ENCODE measurements at places on chromosomes 1 and 21.
A peak's percentile ranks its signal among the peaks of the same experiment; 100 is the strongest.

DNA sequence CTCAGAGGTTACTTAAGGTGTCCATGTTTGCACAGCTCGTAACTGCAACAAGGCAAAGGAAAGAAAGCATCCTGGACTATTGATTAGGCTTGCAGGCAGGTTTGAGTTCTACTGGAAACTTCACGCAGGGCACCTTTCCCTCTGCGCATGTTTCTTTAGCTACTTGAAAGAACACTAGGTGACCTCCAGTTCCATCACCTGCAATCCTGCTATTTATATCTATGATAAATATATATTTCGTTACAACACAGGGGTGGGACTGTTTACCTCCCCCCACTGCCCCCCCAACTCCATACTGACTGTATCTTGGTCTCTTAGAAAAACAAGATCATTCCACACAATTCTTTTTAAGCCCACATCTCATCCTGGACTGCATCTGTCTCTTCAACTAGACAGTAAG lies 12.1 kb downstream of the SSBP3 start:
- no peak for DNase-seq

GRCh38 chr1:73839922-73840321 lies 358.1 kb downstream of the LRRIQ3 start:
- no peak for DNase-seq

DNA sequence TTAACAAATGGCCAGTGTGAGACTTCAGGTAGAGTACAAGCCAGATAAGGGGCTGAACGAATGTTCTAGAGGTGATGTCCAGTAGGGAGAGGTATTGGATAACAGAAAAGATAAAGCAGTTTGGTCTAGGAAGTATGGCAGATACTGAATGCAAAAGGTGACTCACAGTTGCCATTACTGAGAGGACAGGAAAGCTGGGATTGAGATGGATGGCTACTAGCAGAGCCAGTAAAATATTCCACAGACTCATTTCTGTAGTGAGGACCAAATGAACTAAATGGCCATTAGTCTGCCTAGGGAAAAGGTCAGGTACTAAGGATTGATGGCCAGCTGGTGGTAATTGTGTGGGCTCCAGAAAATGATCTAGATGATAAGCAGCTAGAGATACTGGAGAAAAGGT lies 11.5 kb downstream of the MACO1 start:
- no peak for DNase-seq

- DNase-seq = no peak
Observed at GRCh38 chr1:206774093-206774492, 1.8 kb upstream of the IL10 start.

- DNase-seq = no peak
Observed at GRCh38 chr1:110153407-110153950, 3.2 kb downstream of the SLC6A17 start.

DNA sequence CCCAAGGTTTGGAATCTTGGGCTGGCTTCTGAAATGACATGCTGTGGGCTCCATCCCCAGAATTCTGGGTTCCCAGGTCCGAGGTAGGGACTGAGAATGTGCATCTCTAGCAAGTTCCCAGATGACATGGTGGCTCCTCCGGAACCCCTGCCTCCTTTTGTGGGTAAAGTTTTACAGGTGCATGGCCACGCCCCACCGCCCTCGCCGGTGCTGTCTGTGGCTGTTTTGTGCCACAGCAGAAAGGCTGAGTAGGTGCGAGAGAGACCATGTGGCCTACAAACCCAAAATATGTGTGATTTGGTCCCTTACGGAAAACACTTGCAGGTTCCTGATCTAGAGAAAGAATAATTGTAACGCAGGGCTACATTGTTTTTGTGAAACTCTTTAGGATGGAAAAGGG lies 30.9 kb downstream of the SKI start:
- no peak for DNase-seq

DNA sequence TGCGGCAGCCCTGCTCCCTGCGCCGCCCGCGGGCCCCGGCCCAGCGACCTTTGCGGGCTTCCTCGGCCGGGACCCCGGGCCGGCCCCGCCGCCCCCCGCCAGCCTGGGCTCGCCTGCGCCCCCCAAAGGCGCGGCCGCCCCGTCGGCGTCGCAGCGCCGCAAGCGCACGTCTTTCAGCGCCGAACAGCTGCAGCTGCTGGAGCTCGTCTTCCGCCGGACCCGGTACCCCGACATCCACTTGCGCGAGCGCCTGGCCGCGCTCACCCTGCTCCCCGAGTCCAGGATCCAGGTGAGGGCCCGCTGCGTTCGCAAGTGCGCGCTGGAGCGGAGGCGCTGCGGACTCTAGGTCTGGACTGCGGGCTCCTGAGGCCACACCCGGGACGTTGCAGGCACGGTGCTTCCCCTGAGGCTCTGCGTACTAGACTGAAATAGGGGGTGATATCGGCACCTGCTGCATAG lies 351 bp downstream of the MIXL1 start:
- no peak for DNase-seq

DNA sequence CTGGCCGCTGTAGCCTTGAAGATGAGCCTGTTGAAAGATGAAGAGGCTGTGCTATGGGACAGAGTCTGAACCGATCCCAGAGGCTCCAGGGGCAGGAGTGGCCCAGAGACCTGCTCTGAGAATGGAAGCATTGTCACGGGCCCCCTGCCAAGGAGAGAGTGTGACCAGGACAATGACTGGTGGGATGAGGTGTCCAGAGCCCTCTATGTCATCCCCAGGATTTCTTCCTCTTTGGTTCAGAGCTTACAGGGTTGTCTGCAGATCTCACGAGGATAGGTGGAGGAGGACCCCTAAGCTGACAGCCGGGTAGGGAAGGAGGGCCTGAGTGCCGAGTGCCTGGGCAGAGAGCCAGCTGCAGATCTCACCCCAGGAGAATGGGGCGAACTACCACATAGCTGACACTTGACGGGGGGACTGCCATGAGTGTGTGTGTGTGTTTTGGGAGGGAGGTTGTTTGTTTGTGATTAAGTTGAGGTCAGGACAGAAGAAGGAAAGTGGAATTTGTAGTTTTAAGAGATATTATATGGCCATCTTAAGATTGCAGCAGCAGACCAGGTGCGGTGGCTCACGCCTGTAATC lies 25.4 kb downstream of the PIK3CD start:
- DNase-seq = no peak

GRCh38 chr1:165218731-165219130 lies 137.8 kb downstream of the LMX1A start:
- DNase-seq = no peak

GRCh38 chr1:200153277-200154055 lies 126.0 kb downstream of the NR5A2 start:
- no peak for DNase-seq

GRCh38 chr21:25240974-25241373 lies 366.3 kb downstream of the MRPL39 start:
- DNase-seq = no peak

DNA sequence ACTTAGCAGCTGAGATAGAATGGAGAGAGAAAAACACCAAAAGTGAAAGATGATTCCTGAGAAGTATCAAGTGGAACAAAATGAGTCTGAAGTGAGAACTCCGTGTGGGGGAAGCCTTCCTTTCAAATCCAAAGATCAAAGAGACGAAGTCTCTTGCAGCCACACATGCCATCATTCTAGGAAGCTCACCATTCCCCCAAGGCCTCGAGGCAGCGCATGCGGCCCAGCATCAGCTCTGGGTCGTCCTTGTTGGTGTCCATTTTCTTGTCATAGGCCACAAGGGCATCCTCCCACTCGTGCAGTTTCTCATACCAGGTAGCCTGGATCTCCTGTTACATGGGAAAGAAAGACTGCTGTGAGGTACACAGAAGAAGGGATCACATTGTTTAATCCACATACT lies 32.2 kb upstream of the ANGPTL7 start:
- DNase-seq = no peak

DNA sequence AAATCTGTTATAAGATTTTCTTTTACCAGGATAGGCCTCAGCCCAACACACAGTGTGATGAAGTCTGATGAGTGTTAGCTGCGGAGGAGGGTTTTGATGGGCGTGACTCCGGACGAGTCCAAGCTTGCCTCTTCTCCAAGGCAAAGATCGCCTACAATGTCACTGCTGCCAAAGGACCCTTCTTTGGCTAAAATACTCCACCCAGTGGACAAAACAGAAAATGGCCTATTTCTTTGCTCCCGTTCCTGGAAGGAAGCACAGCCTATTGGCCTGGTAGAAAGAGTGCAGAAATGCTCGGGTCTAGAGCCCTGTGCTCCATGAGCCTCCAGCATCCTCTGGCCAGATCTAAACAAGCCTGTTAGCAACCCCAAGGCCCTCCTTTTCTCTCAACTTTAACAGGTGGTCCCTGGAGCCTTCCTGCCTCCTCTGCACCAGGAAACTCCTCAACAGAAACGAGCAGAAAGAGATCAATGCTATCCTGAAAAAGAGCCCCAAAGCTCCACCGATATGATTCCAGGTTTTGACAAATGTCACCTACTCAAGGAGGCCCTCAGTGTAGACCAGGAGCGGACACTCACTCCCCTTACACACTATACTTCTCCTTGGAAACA lies 3.4 kb upstream of the CASQ2 start:
- DNase-seq = no peak

DNA sequence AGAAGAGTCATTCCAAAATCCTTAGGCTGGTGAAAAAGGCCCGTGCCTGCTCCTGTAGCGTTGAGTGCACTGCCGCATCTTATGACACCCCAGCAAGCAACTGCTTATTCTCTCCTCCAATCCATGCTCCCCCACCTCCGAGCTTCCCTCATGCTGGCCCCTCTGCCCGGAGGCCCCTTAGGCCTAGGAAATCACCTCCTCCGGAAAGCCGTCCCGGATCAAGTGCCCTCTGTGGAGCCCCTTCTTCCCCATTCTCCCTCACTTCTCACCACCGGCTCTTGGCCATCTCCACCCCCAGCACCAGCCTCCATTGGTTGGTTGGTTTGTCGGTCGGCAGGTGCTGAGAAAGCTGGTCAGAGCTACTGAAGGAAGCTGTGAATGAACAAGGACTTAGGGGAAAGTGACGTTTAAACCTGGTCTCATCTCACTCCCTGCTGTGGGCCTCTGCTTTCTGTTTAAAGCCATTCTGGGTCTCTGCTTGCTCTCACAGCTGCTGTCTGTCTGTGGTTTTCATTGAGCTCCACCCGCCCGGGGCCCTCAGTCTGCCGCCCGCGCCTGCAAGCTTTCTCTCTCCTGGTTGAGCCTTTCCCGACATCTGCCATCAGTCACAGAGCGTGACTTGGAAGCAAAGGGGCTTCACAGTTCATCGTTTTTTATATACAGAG lies 122.2 kb downstream of the KCNN3 start:
- DNase-seq = peak; percentile 13

DNA sequence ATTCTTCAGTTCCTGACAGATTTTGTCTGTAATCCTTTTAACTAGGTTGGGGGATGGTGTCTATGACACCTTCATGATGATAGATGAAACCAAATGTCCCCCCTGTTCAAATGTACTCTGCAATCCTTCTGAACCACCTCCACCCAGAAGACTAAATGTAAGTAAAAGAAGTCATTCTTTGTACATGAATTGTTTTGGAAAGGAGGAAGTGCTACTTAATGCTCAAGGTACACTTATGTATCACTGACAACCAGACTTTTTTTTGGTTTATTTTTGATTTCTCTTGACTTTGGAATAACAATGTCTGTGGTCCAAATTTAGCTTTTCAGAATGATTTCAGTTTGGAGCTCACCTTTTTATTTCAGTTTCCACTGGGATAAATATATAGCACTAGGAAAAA lies 2.3 kb downstream of the DYRK3 start:
- DNase-seq = no peak

GRCh38 chr1:176638713-176639526 lies 175.9 kb downstream of the PAPPA2 start:
- DNase-seq = no peak

GRCh38 chr1:104636581-104636980 lies 886.9 kb downstream of the AMY1C start:
- DNase-seq = no peak

GRCh38 chr1:212623603-212624002 lies 15.0 kb downstream of the ATF3 start:
- DNase-seq = no peak

- DNase-seq = no peak
Observed at GRCh38 chr1:48003741-48004531, 6.8 kb upstream of the TRABD2B start.

GRCh38 chr1:24074196-24074595 lies 37.7 kb downstream of the MYOM3 start:
- DNase-seq = no peak

DNA sequence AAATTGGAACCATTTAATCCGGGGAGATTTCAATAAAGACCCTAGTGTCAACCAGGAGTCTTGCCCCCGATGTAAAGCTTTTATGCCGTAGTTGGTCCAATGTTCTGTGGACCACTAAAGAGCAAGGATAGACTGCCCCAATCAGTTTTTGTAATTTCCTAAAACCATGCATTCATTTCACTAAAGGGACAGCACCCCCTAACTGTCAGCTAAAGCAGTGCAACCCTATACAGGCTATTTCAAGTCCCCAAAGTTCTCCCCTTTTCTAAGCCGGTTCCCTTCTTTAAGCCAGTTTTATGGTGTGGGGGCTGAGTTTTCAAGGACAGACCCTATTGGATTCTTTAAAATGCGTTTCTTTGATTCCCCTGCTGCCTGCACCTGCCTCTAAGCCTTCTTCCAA lies 12.7 kb upstream of the PDPN start:
- DNase-seq = no peak

GRCh38 chr1:32716312-32717148 lies 14.0 kb upstream of the SYNC start:
- no peak for DNase-seq

DNA sequence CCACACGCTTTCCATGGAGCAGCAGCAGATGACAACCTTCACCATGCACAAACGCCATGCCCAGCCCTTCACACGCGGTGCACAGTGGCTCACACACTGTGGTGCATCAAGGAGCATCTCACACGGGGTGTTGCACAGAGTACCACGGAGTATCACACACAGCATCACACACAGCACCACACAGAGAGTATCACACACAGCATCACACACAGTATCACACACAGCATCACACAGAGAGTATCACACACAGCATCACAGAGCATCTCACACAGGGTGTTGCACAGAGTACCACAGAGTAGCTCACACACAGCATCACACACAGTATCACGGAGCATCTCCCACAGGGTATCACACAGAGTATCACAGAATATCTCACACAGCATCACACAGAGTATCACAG lies 122.2 kb upstream of the RAB4A start:
- DNase-seq = no peak

DNA sequence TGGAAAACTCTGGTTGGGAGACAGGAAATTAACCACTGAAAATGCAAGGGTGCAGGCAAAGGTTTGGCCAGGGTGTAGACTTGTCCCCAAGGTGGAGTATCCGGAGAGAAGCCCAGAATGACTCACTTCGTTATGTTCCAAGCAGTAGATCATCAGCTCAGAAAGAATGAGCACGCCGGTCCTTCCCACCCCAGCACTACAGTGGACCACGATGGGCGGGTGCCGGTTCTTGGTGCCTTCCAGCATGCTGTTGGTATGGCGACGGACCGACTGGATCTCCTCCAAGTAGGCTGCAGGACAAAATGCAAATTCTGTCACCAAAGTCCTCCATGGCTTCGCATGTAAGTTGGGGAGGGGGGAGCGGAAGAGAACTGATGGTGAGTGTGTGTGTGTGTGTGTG lies 83.4 kb downstream of the SMYD2 start:
- DNase-seq = no peak
